ENCODE measurements at places on chromosomes 5 and 9. TPM values are rescaled to one million over a fixed set of nuclear protein-coding genes. Genes with fewer than 3 reads are reported as not detected.
A peak's percentile ranks its signal among the peaks of the same experiment; 100 is the strongest.

GRCh38 chr5:176897263-176897662 lies 1.9 kb downstream of the HK3 start:
- no peak for DNase-seq

GRCh38 chr9:127264462-127265219 lies at the start of gene GARNL3:
GARNL3 (plus strand) TSS chr9:127264774; CDS start chr9:127264878, 104 bp downstream.
- DNase-seq = no peak

SLC6A3 gene
- 0.19 TPM for total RNA-seq

DNA sequence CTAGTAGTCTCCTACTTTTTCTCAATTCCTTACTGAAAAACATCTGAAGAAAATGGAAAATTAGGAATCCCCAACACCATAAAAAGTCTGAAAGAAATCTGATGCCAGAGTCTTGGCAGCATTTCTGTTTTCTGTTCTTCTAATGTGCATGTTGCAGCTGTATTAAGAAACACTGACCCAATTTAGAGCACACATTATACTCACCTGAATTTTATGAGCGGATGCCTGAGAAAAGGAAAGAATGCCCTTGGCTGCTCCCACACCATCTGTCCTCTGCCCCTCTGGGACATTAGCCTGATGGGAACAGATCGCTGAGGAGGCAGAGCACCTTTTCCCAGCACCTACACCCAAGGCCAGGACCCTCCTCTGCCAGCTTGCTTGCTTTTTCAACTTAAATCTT lies 14.1 kb upstream of the ANP32B start:
- no peak for DNase-seq

PKN3 gene
- 8.8 TPM for total RNA-seq

DNA sequence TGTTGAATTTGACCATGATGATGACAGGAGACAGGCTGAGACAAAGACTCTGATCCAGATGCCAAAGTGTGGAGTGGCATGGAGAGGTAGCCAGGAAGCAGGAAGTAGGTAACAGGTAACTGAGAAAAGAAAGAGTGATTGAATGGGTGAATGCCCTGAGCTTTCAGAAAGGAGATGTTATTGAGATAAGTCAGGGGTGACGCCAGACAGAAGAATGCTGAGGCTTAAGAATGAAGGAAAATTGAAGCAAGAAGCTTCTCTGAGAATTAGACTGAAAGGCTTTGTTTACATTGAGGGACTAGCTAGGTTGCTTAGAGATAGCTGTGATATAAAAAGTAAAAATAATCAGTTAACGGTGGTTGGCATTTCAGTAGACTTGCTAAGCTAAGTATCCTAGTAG lies 165.7 kb downstream of the PSAT1 start:
- DNase-seq = no peak

CAVIN4 gene
- 0.51 TPM for total RNA-seq

GRCh38 chr9:123049589-123050222 lies 16.2 kb downstream of the GPR21 start:
- DNase-seq = no peak

- peak; percentile 83 for DNase-seq
Measured at GRCh38 chr5:55530669-55531068, 4.1 kb downstream of the PLPP1 start.

GRCh38 chr5:34687269-34688011 lies 31.3 kb downstream of the RAI14 start:
- no peak for DNase-seq

DNA sequence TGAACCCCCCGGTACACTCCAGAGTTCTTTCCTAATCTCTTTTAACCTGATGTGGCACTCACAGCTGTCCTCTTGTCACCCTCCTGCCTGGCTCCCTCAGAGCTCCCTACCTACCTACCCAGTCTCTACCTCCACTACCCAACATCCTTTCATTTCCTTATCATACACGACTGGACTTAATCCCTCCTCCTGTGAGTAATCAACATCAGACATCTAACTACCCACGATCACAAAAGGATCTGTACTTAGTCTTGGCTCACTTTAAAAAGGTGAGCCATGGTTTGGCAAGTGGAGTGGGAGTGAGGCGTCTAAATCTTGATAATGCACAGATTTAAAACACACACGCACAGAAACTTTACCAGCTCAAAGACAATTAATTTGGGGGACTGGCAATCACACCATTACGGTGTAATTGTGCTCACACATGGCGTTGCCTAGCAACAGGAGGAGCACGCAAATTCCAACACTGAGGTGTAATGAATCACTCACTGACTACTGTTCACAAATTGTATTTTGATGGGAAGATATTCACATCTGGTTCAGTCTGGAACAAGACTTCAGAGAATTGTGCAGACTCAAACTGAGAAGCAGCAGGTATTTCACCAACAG lies 235.9 kb downstream of the EPB41L4A start:
- DNase-seq = no peak

- no peak for DNase-seq
Measured at GRCh38 chr9:37836386-37836785, 35.8 kb downstream of the DCAF10 start.

DNA sequence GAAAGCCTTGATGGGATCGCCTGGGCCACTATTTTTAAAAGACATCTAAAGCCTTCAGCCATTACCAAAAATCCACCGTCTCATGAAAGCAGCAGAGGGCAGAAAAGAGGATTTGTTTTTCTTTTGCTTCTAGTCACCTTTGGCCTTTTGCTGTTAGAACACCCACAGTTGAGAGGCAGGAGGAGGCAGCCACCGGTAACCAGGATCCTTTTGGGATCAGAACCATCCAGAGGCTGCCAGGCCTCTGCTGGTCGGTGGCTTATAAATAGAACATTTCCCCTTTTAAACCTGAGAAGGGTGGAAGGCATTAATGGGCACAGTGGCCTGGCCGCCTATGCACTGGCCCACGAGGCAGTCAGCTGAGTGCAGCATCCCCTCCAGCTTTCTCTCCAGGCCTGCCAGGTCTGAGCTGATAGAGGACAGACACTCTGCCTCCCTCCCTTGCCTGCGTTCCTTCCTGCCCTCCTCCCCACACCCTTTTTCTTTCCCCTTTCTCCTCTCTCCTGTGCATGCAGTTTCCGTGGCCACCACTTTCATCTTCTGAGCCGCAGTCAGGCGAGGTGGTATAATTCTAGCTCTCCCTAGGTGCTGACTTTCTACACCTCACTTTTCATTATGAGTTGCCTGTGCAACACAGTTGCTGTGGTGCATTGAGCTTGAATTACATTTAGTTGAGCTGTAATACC lies 253.4 kb downstream of the ARHGAP26 start:
- no peak for DNase-seq

DNA sequence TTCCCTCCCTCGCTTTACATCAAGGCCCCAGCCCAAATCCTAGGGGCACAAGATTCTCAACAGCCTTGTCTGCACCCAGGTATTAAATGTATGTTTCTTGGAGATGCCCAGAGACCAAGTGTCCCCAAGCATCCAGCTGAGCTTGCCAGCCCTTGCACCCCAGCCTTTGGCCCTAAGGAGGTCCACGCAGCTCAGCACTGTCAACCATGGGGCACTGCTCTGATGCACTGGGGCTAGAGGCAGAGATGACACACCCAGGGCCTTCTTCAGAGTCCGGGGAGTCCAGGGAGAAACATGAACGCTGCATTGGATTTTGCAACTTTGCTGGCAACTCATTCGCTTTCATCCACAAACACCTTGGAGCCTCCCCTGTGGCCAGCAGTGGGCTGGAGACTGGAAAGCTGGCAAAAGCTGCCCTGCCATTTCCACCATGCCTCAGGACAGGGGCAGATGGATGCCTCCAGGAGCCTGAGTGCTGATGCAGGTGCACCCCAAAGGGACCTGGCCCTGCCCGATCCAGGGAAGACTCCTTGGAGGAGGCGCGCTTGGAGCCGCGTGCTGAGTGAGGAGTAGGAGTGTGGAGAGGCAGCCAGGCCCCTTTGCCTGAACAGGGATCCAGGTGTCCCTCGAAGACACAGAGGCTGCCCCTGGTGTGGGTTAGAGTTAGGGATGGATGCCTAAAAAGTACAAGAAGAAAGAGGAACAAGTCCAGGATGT lies 19.3 kb downstream of the PAEP start:
- peak; percentile 63 for DNase-seq

TSSK1B gene
- not detected for total RNA-seq

PRR16 gene
- 4.3 TPM for total RNA-seq

DNA sequence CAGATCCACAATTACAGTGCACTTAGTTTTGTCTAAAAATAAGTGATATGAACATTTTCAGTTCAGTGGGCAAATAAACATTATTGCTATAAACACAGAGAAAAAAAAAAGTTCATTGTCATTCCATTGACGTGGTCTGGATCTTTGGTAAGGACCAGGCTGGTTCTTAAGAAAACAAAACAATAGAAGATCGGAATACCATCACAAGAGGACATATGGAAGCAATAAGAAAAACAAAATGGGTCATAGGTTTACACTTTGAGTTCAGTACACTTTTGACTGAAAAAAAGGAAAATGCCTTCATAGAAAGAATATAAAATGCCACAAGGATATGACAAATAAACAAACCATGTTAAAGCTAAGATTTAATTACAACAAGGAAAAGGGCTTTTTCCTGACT lies 289.5 kb upstream of the TYRP1 start:
- no peak for DNase-seq

DNA sequence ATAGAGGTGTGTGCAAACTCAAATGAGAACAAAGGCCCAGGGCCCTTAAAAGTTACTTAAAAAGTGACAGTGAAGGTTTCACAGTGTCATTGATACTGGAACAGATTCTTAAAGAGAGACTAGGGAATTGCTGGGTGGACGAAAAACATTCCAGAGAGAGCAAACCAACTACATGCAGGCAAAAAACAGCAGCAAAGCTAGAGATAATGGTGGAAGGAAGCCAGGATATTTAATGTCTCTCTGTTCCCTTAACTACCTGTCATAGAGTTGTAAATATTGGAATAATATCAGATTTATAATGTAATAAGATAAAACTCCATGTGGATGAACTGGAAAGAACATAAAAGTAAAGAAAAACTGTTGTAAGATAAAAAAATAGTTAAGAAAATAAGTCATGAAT lies 508.6 kb downstream of the TAF11L14 start:
- DNase-seq = no peak

GRCh38 chr5:168972731-168973130 lies 328.2 kb downstream of the SLIT3 start:
- DNase-seq = no peak

S100Z gene
- 0.79 TPM for total RNA-seq

DNA sequence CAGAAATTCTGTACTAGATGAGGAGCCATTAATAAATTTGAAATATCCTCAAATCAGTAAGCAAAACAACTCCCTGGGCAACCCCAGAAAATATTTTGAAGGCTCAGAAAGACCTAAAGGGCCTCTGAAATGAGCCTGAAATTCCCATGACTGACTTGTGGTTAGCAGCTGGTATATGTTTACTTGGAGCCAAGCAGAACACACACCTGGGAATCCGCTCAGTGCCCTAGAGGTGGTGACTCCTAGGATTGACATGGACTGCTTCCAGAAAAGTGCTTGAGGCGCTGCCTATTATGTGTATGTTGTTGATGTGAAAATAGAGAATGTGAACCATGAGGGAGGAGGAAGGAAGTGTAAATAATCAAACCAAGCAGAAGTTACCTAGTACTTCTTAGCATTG lies 14.7 kb downstream of the RFK start:
- DNase-seq = no peak

MED10 gene
- 36.5 TPM for total RNA-seq

DNA sequence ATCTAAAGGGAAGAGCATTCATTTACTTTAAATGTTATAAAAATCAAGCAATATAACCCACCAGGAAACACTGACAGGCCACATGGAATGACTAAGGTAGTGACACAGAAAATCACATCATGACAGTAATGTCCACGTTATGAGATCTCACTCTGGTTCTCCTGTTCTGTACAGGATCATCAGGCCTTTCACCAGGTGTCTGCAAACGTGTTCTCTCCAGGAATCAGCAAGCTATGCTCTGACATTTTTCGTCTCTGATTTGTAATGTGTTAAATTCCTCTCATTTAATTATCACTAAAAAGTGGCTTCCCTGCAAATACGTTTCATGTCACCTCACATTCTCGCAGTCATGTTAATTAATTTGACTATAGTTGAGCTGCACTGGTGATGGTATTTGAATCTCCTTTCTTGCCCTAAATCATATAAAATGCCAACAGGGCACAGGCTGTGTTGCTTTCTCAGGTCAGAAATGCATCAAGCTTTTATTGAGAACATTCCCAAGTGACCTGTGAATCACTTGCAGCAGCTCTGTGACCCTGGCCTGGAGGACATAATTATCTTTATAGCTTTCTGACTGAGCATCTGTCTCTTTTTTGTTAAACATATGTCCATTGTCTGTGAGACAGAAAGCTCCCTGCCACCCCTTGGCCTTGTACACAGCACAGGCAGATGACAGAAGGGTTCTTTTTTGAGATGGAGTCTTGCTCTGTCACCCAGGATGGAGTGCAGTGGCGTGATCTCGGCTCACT lies 196.2 kb downstream of the DIRAS2 start:
- DNase-seq = no peak

DNA sequence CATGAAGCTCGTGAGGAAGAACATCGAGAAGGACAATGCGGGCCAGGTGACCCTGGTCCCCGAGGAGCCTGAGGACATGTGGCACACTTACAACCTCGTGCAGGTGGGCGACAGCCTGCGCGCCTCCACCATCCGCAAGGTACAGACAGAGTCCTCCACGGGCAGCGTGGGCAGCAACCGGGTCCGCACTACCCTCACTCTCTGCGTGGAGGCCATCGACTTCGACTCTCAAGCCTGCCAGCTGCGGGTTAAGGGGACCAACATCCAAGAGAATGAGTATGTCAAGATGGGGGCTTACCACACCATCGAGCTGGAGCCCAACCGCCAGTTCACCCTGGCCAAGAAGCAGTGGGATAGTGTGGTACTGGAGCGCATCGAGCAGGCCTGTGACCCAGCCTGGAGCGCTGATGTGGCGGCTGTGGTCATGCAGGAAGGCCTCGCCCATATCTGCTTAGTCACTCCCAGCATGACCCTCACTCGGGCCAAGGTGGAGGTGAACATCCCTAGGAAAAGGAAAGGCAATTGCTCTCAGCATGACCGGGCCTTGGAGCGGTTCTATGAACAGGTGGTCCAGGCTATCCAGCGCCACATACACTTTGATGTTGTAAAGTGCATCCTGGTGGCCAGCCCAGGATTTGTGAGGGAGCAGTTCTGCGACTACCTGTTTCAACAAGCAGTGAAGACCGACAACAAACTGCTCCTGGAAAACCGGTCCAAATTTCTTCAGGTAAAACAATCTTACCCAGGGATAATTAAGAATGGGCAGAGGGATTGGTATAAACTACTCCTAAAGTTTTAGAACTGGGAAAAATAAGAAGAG lies 12.9 kb downstream of the ITGA1 start:
- peak; percentile 85 for DNase-seq

PDE6A gene
- total RNA-seq = not detected

C7 gene
- total RNA-seq = 985 TPM

DNA sequence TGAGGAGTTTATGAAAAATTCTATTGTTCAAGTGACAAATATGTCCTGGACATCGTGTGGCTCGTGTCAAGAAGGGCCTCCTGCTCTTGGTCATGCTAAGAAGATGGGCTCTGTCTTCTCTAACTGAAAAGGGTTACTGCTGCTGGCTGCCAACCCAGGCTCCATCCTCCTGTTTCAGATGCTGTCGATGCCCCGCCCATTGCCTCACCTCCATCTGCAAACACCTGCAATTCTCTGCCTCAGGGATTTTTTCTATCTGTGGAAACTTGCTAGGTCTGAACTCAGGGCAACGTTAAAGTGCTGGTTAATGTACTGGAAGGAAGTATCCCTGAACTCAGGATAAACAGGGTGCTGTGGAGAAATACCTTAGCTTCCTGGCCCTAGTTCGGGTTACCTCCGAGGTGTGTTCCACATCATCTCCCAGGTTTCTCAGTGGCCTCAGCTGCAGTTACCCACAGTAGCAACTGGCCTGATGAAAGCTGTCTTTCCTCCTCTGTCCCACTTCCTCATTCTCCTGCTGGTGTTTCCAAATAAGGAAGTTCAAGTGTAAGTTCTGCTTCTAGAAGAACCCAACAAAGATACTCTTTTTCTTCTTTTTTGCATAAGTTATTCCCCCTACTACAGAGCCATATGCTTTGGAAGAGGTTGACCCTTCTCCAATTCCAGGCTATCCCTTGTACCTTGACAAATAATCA lies 151.7 kb upstream of the SMIM23 start:
- DNase-seq = no peak
